ENCODE measurements at places on chromosomes 16 and 17.

DNA sequence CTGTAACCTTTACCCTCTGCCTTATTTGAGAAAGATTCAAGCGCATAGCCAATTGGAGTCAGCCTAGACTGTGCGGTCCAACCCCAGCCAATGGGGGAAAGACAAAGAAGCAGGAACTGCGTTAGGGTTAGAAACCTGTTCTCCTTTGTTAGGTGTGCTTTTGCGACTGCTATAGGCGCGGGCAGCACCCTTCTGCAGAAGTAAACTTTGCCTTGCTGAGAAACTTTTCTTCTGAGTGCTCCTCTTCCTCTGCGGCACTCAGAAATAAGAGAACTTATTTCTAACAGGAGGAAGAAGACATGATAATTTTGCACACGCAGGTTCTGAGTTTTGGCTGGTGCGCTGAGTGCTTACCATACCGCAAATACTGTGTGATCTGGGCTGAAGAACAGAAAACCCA, 9.0 kb downstream of the TXNL4B start:
- no peak for DNase-seq

GRCh38 chr16:60363566-60363965, 1629.5 kb upstream of the GOT2 start:
- no peak for DNase-seq

- no peak for DNase-seq
Observed at GRCh38 chr17:76354747-76355310, 1.1 kb upstream of the PRPSAP1 start.

DNA sequence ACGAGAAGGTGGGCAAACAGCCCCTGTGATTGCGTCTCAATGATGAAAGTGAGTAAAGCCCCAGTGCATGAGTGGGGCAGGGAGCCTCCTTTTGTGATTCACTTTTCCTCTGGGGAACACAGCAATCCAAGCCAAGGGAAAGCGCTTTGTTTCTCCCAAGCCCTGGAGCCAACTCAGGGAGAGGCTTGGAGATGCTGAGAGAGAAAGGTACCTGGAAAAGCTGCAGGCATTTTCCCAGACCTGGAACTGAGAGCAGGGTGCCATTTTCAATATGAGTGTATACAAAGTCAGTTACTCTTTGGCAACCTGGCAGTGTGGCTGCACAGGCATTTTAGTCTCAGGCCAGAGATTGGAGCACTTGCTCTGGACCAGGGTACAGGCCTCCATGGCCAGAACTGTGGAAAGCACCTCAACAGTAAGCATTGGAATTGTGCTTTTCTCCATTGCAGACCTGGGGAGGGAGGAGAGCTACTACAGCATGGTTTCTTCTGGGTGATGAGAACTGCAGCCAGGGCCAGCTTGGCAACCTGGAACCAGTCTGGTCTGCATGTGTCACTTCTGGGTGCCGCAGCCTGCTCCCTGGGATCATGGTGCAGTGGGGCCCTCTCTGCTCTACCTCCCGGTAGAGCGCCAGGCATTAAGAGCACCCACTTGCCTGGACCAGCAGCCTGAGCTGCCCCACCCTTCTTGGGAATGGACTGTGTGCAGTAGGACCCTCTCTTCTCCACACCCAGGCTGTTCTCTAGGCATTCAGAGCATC, 89.0 kb upstream of the CDH5 start:
- no peak for DNase-seq

GRCh38 chr17:28221751-28222414, 97.1 kb upstream of the TMEM97 start:
- DNase-seq = no peak

DNA sequence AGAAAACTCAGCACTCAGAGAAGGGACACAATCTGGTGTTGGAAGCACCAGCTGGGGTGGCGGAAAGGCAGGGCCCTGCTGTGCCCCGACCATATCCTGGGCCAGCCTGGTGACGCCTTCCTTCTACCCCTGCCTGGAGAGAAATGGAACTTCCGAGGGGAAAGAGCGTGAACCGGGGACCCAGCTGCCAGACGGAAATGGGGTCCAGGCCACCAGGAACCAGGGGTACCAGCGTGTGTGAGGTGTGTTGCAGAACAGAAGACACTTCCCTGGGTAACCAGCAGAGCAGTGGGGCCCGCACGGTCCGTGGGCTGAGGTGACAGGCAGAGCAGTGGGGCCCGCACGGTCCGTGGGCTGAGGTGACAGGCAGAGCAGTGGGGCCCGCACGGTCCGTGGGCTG, 6.8 kb downstream of the RAB40B start:
- no peak for DNase-seq

GRCh38 chr16:47519546-47519945, 58.4 kb downstream of the PHKB start:
- DNase-seq = no peak

DNA sequence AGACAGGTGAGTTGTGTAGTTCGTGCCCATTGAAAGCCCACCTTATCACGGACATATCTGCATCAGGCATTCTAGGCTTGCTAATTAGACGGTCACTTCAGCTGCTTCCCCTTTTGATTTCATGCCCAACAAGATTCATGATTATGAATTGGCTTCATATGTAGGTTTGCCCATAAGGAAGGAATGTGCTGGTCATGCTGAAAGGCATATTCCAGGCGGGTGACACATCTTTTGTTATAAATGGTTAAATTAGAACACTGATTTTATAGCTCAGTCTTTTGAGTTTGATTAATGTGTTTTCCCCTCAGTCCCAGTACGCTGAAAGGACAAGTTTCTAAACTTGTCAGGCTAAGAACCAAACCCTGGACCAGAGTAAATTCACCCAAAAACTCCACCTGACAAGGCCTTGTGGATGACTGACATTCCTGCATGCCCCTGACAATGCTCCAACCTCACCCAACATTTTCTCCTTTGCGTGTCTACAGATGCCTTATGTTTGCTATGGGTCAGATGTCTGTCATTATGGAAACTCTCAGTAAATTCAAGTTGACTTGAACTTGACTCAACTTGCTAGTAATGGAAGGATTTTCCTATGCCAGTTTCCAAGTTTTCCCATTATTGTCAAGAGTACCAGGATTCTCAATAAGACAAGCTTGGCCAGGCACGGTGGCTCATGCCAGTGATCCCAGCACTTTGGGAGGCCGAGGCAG, 421.9 kb downstream of the PMP22 start:
- DNase-seq = no peak

DNA sequence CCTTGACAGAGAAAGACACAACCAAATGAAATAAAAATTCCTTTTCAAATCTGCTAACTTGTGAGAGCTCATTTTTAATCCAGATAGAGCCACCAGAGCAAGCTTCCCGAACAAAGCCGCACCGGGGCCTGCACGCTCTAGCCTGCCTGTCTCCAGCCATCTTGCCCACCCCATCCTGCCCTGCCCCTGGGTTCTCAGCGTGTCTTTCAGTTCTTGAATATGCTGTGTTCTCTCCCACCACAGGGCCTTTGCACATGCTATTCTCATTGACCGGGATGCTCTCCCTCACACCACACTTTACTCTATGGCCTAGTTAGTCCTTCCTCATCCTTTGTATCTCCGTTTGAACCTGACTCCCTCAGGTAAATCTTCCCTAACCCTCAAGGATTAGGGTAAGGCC, 14.7 kb downstream of the SMIM5 start:
- DNase-seq = no peak

GRCh38 chr16:67150047-67150832, 558 bp downstream of the B3GNT9 start:
- DNase-seq = no peak

- no peak for DNase-seq
Observed at GRCh38 chr16:55513616-55514015, 4.7 kb downstream of the LPCAT2 start.

GRCh38 chr17:12282056-12282455, 261.4 kb downstream of the MAP2K4 start:
- DNase-seq = no peak

DNA sequence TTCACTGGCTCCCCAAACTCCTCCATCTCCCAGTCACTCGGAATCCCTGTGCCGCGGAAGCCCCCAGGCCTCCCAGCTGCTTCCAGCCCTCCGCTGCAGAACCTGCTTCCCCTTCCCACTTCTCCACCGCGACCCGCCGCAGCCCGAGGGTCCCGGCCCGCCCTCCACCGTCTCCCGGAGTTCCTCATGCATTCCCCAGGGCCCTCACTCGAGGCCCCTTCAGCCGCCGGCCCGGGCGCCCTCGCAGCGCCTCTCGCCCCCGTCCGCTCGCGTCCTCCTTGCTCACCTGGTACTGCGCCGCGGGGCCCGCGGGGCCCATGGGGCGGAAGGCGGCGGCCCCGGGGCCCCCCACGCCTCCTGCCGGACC, 329 bp downstream of the SMARCD2 start:
- no peak for DNase-seq

DNA sequence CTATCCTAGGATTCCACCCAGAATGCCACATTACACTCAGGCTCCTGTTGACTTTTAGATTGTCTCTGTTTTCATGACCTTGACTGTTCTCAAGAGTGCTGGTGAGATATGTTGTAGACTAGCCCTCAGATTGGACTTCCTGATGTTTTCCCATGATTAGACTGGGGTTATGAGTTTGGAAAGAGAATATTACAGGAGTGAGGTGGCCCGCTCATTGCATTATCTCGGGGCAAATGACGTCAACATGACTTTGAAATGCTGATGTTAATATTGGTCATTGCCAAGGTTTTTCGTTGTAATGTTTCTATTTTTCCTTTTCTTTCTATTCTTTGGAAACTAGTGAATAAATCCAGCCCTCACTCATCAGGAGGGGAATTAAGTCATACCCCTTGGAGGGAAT, 355.7 kb upstream of the MON1B start:
- DNase-seq = no peak

- no peak for DNase-seq
Observed at GRCh38 chr16:7546948-7547347, 214.3 kb downstream of the RBFOX1 start.

DNA sequence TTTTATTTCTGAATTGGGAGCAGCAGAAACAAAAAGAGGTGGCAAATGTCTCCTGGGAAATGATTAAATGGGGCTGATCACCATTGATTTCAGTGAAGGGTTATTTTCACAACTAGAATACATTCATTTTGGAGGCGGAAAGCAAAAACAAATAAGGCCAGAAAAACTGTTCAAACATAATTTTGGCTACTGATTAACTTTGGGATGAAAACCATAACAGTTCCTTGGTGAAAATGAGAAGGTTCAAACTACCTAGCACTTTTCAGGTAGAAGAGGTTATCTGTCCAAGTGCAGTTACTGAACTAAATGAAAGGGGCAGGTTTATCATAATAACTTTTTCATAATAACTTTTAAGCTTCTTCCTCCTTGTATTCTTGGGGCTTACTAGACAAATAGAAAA, 718.5 kb downstream of the CDH11 start:
- no peak for DNase-seq

- no peak for DNase-seq
Observed at GRCh38 chr17:74972973-74973328, 392 bp upstream of the HID1 start.

DNA sequence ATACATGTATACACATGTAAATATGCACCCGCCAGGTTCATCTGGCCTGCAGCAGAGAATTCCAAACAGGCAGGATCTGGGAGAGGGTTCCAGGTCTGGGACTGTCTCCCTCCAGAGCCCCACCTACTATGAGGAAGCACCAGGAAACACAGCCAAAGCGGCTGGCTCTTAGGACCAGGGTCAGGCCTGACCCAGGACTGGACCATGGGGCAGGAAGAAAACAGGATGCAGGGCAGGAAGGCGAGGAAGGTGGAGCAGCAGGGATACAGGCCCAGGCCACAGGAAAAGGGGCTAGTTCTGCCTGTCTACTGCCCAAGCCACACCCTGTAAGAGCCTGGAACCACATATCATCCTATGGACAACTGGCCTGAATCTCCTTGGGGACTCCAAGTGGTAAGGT, 2.2 kb downstream of the HID1 start:
- no peak for DNase-seq

- DNase-seq = no peak
Observed at GRCh38 chr17:42386777-42387657, 1.2 kb downstream of the STAT3 start.

GRCh38 chr16:4032768-4033167, 83.5 kb downstream of the ADCY9 start:
- peak; percentile 43 for DNase-seq

DNA sequence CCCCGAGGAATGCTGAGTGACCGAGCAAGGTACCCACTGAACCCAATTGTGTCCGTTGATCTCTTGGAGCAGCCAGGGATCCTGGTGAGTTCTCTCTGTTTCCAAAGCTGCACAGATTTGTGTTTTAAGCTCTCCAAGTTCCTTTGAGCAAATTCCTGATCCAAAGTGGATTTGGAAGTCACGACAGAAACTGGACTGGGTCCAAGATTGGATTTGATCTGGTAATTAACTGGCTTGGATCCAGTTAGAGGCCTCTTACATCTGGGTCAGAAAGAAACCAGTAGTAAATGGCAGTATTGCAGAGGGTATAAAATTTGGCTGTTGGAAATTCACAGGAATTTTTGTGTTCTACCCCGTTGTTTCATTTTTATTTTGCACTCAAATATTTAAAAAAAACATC, 119.5 kb downstream of the PMP22 start:
- no peak for DNase-seq

DNA sequence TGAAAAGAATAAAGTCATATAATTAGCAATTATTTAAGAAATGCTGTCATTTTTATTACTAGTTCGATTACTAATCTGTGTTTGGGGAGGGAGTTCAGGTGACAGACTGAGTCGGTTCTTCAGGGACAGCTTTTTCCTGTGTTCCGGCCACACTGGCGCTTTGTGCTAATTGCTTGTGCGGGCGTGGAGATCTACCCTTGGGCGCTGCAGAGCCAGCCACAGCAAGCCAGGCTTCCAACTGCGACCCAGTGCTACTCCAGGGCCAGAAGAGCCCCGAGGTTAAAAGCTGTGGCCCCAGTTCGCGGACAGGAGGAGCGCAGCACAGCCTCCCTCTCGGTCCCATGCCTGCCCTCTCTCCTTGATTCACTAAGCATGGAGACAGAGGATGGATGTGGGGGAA, 6.5 kb upstream of the OR2C1 start:
- no peak for DNase-seq

DNA sequence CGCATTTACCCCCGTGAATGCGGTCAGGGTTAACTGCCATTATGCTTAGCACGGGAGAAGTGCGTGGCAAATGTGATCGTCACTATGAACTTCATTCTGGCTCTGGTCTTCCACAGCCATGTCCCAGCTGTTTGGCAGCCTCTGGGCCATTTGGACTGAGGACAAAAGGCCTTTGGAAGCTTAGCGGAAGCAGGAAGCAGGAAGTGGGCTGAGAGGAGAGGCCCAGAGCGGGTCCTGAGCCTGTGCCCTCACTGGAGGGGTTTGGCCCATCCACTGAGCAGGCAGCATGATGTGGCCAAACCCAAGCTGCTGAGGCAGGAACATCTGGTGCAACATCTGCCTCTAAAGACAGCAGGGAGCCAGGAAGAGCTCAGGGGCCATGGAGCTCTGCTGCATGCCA, 345.9 kb downstream of the C16orf95 start:
- no peak for DNase-seq

GRCh38 chr16:15443753-15444152, 9.4 kb downstream of the BMERB1 start:
- DNase-seq = no peak

GRCh38 chr17:7486181-7486580, 2.0 kb downstream of the POLR2A start:
- no peak for DNase-seq
